Aorta (tissue), 5 donors: ENCODE measurements at places on chromosomes 2 and 18. TPM values are rescaled to one million over a fixed set of nuclear protein-coding genes. Genes with fewer than 3 reads are reported as not detected.

Gene STAT1
- polyA plus RNA-seq = 42.4 TPM

Gene SERPINB12
- polyA plus RNA-seq = not detected

Gene GLB1L
- 3.8 TPM for polyA plus RNA-seq

Gene GATA6
- polyA plus RNA-seq = 32.8 TPM

Gene EFR3B
- polyA plus RNA-seq = 0.50 TPM

Gene DSC2
- 2.9 TPM for polyA plus RNA-seq

Gene HOXD3
- 2.3 TPM for polyA plus RNA-seq

- no peak for DNase-seq
- H3K27me3 ChIP-seq = no peaks in the 10 kb centered on the region
- no peaks in the 10 kb centered on the region for H3K36me3 ChIP-seq
- no peak overlapping the region for H3K4me3 ChIP-seq
- H3K27ac ChIP-seq = no peak overlapping the region
These were observed 230.8 kb downstream of the SRBD1 start for GRCh38 chr2:45380131-45380836.

DNA sequence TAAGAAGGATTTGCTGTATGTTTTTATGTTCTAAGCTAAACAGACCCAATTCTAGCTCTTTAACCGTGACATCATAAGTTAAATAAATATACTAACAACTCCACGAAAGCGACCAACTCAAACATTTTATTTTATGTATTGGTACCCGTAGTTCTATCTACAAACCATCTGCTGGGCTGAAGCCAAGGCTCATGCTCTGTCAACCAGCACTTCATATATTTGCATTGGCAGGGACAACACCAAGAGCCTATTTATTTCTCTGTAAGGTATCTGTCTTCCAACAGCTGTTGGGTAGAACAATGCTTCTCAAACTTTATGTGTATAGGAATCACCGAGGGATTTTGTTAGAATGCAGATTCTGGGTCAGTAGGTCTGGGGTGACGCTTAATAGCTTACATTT lies 64.5 kb downstream of the PID1 start:
- no peaks in the 10 kb centered on the region for H3K36me3 ChIP-seq

DNA sequence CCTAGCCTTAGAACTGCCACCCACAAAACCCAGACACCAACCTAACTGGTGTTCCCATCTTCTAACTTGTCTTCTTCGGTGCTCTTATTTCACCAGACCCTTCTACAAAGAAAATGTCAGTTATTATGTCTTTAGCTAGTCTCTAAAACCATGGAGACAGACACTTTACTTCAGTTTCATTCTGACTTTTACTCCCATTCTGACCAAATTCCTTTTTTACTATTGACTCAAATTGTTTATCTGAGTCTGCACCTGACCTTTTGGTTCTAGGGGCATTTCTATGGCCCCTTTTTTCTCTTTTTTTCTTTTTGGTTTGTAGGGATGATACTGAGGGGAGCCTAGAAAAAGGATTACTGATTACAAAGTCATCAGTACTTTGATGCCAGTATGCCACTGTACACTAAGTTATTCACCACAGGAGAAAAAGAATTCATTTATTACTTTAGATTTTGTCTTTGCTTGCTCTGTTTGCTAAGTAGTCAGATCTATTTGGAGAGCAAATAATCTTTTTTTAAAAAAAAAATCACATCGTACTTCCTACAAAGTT lies 6.8 kb upstream of the SLC1A4 start:
- no peaks in the 10 kb centered on the region for H3K4me1 ChIP-seq
- no peaks in the 10 kb centered on the region for H3K36me3 ChIP-seq
- H3K27me3 ChIP-seq = no peaks in the 10 kb centered on the region
- no peak overlapping the region for H3K27ac ChIP-seq
- no peak for DNase-seq
- no peak overlapping the region for H3K4me3 ChIP-seq

DNA sequence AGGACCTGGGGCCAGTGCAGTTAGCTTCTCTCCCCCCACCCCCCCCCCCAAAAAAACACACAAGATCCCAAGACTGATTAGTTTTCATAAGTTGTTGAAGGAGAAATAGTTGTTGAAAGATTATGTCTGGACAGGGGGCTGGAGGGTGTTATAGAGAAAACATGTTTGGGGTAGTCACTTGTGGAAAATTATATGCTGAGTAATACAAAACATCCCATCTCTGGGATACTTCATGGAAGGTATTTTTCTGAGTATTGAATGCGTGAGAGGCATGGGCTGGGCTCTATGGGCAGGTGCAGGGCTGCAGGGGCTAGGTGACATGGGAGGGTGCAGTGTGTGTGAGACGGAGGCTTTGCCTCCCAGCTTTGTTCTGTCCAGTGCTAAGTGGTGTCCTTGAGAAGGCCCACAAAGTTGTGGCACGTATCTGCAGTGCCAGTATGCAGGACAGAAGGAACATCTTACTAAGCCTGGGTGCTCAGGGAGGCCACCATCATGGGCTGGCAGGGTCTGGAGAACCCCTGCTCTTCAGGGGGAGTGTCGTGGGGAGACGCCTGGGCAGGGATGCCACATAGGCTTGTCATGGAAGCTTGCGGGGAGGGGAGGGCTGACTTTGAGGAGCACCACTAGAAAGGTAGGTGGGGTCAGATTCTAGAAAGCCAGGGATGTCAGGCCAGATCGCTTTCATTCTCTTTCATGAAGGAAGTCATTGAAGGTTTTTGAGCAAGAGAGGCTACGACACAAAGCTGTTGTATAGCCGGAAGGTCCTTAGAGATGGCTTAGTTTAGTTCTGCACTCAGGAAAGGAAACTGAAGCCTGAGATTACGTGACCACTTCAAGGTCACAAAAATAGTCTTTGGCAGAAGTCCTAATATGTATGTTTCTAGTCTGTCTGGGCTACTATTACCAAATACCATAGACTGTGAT lies 232.0 kb downstream of the LDLRAD4 start:
- H3K4me1 ChIP-seq = no peaks in the 10 kb centered on the region
- H3K4me3 ChIP-seq = no peak overlapping the region
- no peaks in the 10 kb centered on the region for H3K27me3 ChIP-seq
- H3K36me3 ChIP-seq = no peaks in the 10 kb centered on the region
- no peak for DNase-seq

DNA sequence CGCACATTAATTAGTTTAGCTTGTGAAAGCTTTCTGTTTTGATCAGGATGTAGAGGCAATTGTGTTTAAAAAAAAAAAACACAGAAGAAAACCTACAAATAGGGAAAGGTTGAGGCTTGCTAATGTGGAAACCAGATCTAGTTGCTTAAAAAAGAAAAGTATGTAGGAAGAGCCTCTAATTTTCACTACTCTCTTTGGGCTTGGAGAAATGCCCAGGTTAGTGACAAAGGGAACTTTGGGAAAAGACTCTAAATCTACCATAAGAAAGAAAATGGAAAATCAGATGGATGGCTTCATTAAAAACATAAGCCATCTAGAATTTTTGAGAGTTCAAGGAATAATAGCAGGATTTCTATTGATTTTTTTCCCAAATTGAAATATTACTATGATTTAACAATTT lies 47.3 kb upstream of the SLC38A11 start:
- no peak overlapping the region for H3K4me3 ChIP-seq
- no peak for DNase-seq
- H3K27ac ChIP-seq = no peak overlapping the region
- peaks cover 3% of the 10 kb centered on the region for H3K4me1 ChIP-seq
- H3K27me3 ChIP-seq = no peaks in the 10 kb centered on the region
- H3K36me3 ChIP-seq = no peaks in the 10 kb centered on the region

- H3K27ac ChIP-seq = no peak overlapping the region
- no peaks in the 10 kb centered on the region for H3K4me1 ChIP-seq
- no peak overlapping the region for H3K4me3 ChIP-seq
- DNase-seq = no peak
These were observed 263.2 kb downstream of the TGIF1 start for GRCh38 chr18:3713166-3713565.

- H3K4me1 ChIP-seq = no peaks in the 10 kb centered on the region
- no peak overlapping the region for H3K4me3 ChIP-seq
- no peak for DNase-seq
- H3K27ac ChIP-seq = no peak overlapping the region
- peaks cover 3% of the 10 kb centered on the region for H3K36me3 ChIP-seq
These were observed 33.1 kb downstream of the MBD2 start for GRCh38 chr18:54191352-54191751.

- H3K27ac ChIP-seq = peak overlapping the region; percentile 89
- H3K4me1 ChIP-seq = peaks cover 9% of the 10 kb centered on the region
- DNase-seq = no peak
- H3K27me3 ChIP-seq = no peaks in the 10 kb centered on the region
- H3K36me3 ChIP-seq = no peaks in the 10 kb centered on the region
These were observed 94.1 kb upstream of the SLC14A2 start for GRCh38 chr18:45521136-45521535.

- H3K4me3 ChIP-seq = no peak overlapping the region
- H3K36me3 ChIP-seq = no peaks in the 10 kb centered on the region
- no peaks in the 10 kb centered on the region for H3K27me3 ChIP-seq
- no peaks in the 10 kb centered on the region for H3K4me1 ChIP-seq
- DNase-seq = no peak
- no peak overlapping the region for H3K27ac ChIP-seq
These were observed 79.0 kb upstream of the WDR75 start for GRCh38 chr2:189362283-189362682.

- H3K4me3 ChIP-seq = no peak overlapping the region
- H3K27me3 ChIP-seq = no peaks in the 10 kb centered on the region
- no peak overlapping the region for H3K27ac ChIP-seq
- H3K4me1 ChIP-seq = peaks cover 4% of the 10 kb centered on the region
These were observed 47.6 kb downstream of the KLHL29 start for GRCh38 chr2:23432531-23432930.

- no peak overlapping the region for H3K27ac ChIP-seq
- no peak for DNase-seq
- H3K36me3 ChIP-seq = no peaks in the 10 kb centered on the region
- no peaks in the 10 kb centered on the region for H3K4me1 ChIP-seq
- no peak overlapping the region for H3K4me3 ChIP-seq
These were observed 30.0 kb upstream of the MBP start for GRCh38 chr18:77162580-77162979.

DNA sequence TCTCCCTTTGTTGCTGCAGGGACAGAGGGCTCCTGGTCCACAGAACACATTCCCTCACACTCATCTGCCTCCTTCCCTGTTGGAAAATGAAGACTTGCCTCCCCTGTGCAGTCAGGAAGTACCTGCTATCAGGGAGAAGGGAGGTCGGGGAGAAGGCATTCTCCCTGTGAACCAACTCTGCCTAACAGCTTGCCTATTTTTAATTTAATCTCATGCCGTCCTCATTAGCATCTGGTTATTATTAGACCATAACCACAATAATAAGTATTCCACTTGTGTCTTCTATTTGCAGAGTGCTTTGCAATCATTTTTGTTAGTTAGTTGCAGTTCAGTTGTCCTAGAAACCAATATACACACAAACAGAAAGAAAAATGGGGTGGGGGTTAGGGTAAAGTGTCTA lies 232.6 kb upstream of the SKOR2 start:
- H3K4me1 ChIP-seq = no peaks in the 10 kb centered on the region
- H3K27me3 ChIP-seq = no peaks in the 10 kb centered on the region
- H3K27ac ChIP-seq = no peak overlapping the region
- no peak for DNase-seq

- H3K27ac ChIP-seq = no peak overlapping the region
- H3K4me3 ChIP-seq = no peak overlapping the region
- H3K27me3 ChIP-seq = no peaks in the 10 kb centered on the region
- no peaks in the 10 kb centered on the region for H3K36me3 ChIP-seq
- H3K4me1 ChIP-seq = no peaks in the 10 kb centered on the region
- no peak for DNase-seq
These were observed 149.0 kb downstream of the LAMA3 start for GRCh38 chr18:23838233-23838632.
